ENCODE measurements at places on chromosomes 6 and 20. TPM values are rescaled to one million over a fixed set of nuclear protein-coding genes. Genes with fewer than 3 reads are reported as not detected.

DNA sequence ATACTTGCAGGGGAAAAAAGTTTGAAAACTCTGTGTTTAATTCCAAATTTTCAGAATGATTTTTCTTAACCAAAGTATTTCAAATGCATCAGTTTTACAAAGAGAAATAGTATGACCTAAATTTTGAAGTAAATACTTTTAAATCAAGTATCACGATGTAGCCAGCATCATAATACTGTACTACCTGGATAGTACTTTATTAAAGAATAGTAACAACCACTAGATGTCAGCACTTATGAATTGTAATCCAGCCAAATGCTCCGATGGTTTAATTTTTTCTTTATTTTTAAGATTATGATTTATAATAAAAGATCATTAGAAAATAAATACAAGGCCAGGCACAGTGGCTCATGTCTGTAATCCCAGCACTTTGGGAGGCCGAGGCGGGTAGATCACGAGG, 37.2 kb upstream of the HACE1 start:
- no peaks in the 10 kb centered on the region for H3K36me3 ChIP-seq
- no peaks in the 10 kb centered on the region for H3K27me3 ChIP-seq
- DNase-seq = no peak
- no peaks in the 10 kb centered on the region for H3K4me1 ChIP-seq

DNA sequence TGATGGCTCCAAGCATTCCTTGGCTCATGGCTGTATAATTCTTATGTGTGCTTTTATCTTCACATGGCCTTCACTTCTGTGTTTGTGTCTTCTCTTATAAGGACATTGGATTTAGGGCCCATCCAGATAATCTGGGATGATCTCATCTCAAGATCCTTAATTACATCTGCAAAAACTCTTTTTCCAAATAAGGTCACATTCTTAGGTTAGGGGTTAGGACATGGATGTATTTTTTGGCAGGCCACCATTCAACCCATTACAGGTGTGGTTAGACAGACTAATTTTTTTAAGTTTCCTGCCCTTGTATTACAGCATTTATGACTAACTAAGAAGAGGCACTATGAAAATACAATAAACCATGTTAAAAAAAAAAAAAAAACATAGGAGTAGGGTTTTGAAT, 254.0 kb downstream of the TPBG start:
- H3K27ac ChIP-seq = no peak overlapping the region
- H3K27me3 ChIP-seq = no peaks in the 10 kb centered on the region
- no peaks in the 10 kb centered on the region for H3K4me1 ChIP-seq
- H3K4me3 ChIP-seq = no peak overlapping the region
- no peak for DNase-seq

DNA sequence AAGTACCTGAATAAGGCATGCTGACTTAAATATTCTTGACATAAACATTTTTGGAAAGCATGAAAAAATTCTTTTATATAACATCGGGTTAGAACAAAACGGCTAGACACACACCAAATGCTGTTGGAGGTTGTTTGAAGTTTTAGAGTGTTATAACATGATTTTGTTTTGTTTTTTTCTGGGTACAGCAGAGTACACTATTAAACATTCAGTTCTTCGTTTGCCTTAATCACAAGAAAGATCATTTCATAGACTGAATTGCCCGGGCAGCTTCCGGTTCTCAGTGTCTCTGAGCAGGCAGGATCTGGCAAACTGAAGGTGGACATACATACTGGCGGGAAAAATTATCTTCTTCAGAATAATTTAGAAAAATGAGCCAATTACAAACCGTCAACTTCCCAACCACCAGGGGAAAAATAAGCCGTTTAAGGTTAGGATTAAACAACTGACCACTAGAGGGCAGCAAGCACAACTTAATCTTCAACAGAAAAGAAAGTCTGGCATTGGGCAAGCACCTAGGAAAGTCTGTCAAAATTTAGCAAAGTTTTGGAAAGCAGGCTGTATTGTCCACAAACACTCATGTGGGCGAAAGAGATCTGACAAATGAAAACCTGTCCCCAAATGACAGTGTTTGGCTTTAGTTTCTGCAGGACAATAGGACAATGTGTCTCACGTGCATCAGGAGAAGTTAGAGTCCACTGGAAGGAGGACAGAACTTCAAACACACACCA, 15.0 kb downstream of the ZNF217 start:
- H3K4me1 ChIP-seq = peaks cover 49% of the 10 kb centered on the region
- H3K27me3 ChIP-seq = no peaks in the 10 kb centered on the region
- peak overlapping the region; percentile 76 for H3K27ac ChIP-seq
- DNase-seq = peak; percentile 68

DNA sequence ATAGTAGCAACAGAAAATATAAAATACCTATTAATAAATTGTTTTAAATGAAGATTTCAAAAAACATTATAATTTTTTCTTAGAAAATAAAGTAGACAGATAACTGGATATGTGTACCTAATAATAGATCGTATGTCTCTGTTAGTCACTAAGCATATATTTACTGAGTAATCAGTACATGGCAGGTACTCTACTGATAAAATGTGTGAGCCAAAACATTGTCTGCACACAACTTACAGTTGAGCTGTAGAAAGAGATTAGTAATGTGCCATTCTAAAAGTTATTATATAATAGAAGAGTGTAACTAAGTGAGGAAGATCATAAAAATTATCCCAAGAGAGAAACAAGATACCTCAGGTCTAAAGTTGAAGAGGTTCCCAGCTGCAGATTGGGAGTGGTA, 929.9 kb upstream of the EPHA7 start:
- no peaks in the 10 kb centered on the region for H3K36me3 ChIP-seq
- H3K27ac ChIP-seq = no peak overlapping the region
- H3K27me3 ChIP-seq = no peaks in the 10 kb centered on the region
- no peaks in the 10 kb centered on the region for H3K4me1 ChIP-seq

GRCh38 chr6:29590218-29590808, 5.4 kb downstream of the OR2H2 start:
- no peak overlapping the region for H3K4me3 ChIP-seq
- H3K27ac ChIP-seq = no peak overlapping the region
- no peak for DNase-seq
- no peaks in the 10 kb centered on the region for H3K27me3 ChIP-seq

GRCh38 chr6:120496661-120497060, 837.6 kb downstream of the TBC1D32 start:
- H3K4me3 ChIP-seq = no peak overlapping the region
- no peak for DNase-seq
- no peaks in the 10 kb centered on the region for H3K27me3 ChIP-seq
- H3K4me1 ChIP-seq = no peaks in the 10 kb centered on the region

DNA sequence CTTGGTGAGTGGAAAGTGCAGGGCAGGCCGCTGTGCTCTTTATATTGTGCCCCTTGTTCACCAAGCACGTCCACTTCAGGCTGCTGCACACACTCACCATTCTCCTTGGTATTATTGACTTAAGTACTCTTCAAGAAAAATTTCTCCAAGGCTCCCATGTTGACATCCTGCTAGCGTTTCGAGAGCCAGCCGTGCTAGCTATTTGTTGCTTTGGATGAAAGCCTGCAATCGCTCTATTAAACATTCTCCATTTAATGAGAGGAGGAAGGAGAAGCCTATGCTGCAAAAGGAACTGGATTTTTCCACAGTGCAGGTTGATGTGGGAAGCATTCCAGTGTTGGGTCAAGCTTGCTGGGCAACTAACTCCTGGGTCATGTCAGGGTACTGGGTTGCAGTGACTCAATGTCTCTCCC, 113.5 kb downstream of the CD83 start:
- no peaks in the 10 kb centered on the region for H3K27me3 ChIP-seq

DNA sequence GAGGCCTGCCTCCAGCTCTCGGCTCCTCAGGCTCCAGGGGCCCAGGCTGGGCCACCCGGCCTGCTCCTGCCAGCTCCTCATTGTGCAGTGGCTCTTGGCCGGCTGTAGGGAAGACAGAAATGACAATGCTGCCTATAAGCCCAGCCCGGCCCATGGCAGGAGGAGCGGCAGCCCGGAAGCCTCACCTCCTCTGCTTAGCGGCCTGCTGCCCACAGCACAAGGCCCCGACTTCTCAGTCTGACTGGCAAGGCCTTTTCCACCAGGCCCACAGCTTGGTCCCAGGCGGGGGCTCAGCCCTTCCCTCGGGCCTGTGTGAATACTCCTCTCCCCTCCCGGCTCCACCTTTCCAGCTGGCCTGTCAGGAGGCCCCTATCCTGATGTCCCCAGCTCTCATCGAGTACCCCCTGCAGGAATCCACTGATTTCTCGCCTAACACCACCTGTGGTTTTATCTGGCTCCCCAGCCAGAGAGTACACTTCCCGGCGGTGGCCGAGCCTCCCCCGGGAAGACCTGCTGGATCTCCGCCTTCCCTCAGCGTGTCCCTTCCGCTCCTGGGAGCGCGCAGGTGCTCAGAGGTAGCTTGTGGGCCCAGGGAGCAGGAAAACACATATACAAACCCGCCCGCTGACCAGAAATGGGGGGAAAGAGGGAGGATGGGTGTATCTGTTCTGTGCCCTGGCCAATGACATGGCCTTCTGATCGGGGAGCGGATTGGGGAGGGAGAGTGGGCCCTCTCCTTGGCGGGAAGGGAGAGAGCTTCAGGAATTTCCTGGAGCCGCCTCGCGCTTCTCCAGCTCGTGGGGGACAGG, 963 bp downstream of the DDRGK1 start:
- peak overlapping the region; percentile 95 for H3K4me3 ChIP-seq
- H3K4me1 ChIP-seq = peaks cover 19% of the 10 kb centered on the region
- DNase-seq = peak; percentile 54
- H3K36me3 ChIP-seq = peaks cover 6% of the 10 kb centered on the region
- peak overlapping the region; percentile 73 for H3K27ac ChIP-seq
- H3K27me3 ChIP-seq = no peaks in the 10 kb centered on the region

GRCh38 chr20:40957265-40957760, 71.3 kb upstream of the TOP1 start:
- H3K27ac ChIP-seq = no peak overlapping the region
- no peak overlapping the region for H3K4me3 ChIP-seq
- H3K36me3 ChIP-seq = no peaks in the 10 kb centered on the region
- H3K4me1 ChIP-seq = no peaks in the 10 kb centered on the region
- no peak for DNase-seq

DNA sequence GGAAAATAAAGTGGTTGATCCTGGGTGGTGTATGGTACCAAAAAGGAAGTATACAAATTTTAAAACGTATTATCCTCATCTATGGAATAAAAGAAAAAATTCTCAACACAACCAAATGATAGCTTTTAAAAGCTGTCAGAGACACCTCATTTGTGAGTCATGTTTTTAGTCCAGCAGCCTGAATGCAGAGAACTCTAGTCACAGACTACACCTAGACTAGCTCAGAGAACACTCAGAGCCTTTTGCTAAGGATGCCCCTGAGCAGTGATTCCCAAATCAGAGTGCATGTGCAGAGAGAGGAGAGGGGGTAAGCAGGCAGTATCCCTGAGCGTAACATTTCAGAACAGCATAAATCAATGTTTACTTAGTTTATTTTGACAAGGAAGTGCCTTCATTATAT, 809.3 kb downstream of the HACE1 start:
- no peak overlapping the region for H3K27ac ChIP-seq
- no peaks in the 10 kb centered on the region for H3K27me3 ChIP-seq
- H3K4me3 ChIP-seq = no peak overlapping the region

GRCh38 chr6:167947716-167948115, 49.8 kb upstream of the KIF25 start:
- H3K4me1 ChIP-seq = no peaks in the 10 kb centered on the region
- H3K27me3 ChIP-seq = no peaks in the 10 kb centered on the region
- DNase-seq = no peak
- no peak overlapping the region for H3K4me3 ChIP-seq

DNA sequence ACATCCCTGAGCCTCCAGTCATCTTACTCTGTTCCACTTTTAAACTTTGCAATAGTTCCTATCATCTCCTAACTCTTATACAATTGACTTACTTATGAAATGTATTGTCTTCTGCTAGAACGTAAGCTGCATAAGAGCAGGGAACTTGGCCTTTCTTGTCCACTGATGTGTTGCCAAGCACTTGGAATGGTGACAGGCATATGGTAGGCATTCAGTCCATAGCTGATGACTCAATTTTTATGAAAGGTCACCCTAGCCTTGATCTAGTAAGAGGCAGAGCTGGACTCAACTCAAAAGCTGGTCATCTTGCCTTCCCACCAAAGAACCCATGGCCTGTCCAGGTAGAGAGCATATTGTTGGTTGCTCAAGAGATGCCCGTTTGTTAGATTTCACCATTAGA, 82.4 kb upstream of the FAM184A start:
- no peak overlapping the region for H3K27ac ChIP-seq
- no peak overlapping the region for H3K4me3 ChIP-seq
- no peaks in the 10 kb centered on the region for H3K36me3 ChIP-seq
- H3K27me3 ChIP-seq = no peaks in the 10 kb centered on the region

DNA sequence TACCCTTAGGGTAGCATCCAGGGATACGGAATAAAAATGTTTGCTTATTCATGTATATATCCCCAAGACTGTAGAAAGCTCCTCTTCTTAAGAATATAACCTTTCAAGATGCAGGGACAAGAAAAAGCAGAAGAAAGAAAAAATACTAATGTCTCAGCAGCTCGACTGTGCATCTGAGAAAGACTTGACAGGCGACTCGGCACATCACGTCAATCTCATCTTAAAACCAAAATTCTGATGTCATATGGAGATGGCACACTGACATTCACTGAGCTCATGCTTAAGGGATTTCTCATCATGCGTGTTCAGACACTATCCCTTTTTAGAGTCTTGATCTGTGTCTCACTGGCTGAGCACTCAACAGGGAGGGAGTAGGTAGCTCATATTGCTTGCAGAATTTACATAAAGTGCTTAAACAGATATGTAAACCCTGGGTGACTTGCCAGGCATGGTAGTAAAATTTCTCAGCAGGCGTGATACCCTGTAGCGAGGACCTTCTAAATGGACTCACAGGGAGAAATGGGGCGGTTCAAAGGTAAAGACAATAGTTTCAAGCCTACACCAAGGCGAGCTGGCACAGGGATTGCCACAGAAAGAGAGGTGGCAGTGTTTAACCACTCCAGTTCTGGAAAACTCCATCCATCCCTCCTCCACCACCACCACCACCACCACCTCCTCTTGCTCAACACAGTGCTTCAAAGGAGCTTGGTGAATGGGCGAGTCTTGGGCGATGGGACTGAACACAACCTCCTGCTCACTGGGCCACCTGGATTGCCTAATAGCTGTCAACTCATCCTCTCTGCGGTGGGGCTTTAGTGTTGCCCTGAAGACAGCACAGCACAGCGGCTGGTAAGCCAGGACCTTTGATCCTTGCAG, 330.5 kb downstream of the TFAP2A start:
- H3K27me3 ChIP-seq = no peaks in the 10 kb centered on the region
- no peak overlapping the region for H3K4me3 ChIP-seq
- DNase-seq = no peak
- H3K27ac ChIP-seq = no peak overlapping the region
- H3K4me1 ChIP-seq = no peaks in the 10 kb centered on the region
- no peaks in the 10 kb centered on the region for H3K36me3 ChIP-seq

DNA sequence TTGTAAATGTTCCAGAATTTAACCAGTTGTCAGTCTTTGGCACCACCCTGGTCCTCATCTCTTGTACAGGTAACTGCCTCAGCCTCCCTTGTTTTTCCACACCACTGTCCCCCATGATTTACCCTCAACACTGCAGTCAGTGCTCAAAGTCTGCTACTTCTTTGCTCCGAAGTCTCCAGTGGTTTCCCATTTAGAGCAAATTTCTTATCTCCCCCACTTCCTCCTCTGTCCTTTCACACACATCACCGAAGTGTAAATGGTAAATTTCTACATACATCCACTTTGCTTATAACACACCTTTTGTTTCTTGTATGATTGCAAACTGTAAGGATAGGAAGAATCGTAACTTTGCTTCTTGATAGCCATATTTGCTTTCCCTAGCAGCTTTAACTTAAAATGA, 115.3 kb downstream of the JARID2 start:
- H3K36me3 ChIP-seq = no peaks in the 10 kb centered on the region
- no peak overlapping the region for H3K4me3 ChIP-seq

LCA5 gene
- 7.8 TPM for total RNA-seq

SIRPB2 gene
- total RNA-seq = 0.33 TPM

SLC2A10 gene
- 12.2 TPM for total RNA-seq

TEAD3 gene
- total RNA-seq = 8.9 TPM

ABRACL gene
- total RNA-seq = 11.2 TPM

MLN gene
- not detected for total RNA-seq

FAM184A gene
- total RNA-seq = 6.5 TPM

DSP gene
- 85.0 TPM for total RNA-seq

DNAH8 gene
- total RNA-seq = not detected
